Myocyte (in vitro differentiated cells): ENCODE measurements at places on chromosomes 16 and 17.

DNA sequence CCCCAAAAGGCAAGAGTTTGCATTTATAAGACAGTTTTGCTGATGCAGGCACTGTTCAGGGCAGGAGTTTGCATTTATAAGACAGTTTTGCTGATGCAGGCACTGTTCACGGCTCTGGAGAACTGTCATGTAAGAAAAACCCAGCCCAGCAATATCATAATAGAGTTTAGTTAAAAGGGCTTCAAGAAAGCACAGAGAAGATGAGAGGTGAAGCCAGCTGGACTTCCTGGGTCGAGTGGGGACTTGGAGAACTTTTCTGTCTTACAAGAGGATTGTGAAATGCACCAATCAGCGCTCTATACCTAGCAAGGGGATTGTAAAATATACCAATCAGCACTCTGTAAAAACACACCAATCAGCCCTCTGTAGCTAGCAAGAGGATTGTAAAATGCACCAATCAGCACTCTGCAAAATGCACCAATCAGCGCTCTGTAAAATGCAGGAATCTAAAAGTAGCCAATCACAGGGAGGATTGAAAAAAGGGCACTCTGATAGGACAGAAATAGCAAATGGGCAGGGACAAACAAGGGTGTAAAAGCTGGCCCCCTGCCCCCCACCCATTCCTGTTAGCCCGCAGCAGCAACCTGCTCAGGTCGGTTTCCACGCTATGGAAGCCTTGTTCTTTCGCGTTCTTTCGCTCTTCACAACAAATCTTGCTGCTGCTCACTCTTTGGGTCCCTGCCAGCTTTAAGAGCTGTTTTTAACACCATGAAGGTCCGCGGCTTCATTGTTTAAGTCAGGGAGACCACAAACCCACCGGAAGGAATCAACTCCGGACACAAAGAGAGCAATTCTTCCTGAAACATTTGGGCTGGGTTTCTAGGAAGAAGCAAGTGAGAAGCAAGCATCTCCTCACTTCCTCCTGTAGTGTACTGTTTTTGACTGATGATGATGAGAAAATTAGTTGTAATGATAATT is 1.8 kb upstream of the CBX1 start:
- no peak for DNase-seq

DNA sequence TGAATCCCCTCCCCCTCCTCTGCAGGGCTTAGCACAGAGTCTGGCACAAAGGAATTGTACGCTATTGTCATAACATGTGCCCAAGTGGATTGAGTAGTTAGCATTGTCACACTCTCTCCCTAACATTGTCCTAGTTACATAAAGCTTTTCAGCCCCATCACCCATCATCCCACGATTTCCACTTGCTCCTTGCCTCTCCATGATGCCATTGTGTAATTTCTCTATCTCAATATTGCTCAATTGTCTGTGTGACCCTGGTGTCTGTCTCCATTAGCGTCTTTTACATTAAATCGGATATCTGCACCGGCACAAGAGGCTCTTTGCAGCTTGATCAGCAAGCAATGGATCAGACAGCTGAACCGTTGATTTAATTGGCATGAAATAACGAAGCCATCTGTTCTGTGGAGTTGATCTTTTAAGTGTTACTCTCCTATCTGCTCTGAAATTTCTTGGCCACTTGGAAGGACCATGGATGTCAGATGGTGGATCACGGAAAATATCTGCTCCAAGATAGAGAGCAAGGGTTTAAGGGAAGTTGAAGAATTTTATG is 77.0 kb upstream of the HS3ST4 start:
- no peak for DNase-seq

GRCh38 chr17:48441862-48442261 is 11.8 kb upstream of the SKAP1 start:
- no peak for DNase-seq

DNA sequence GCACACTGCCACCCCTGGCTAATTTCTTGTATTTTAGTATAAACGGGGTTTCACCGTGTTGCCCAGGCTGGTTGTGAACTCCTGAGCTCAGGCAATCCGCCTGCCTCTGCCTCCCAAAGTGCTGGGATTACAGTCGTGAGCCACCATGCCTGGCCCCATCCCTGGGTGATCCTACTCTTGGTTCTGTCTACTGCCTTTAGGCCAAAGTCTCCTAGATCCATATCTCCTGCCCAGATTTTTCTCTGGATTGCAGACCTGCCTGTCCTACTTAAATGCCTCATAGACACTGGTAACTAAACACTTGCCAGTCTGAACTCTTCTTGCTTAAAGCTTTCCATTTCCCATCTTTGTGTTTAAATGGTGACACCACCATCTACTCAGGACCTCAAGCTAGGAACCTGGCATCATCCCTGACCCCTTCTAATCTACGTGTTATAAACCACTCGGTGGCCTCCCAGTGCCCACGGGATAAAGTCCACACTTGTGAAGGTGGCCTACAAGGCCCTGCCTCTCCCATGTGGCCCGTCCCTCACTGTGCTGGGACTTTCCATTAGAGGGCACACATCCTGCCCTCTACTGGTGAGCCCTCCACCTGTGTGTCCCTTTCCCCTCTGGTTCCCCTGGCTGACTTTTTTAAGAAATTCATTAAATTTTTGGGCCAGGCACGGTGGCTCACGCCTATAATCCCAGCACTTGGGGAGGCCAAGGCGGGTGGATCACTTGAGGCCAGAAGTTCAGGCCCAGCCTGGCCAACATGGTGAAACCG is 51.1 kb downstream of the USP43 start:
- DNase-seq: no peak

GRCh38 chr16:88015806-88016140 is 64.5 kb downstream of the BANP start:
- DNase-seq: no peak

- DNase-seq: no peak
Measured at GRCh38 chr17:6927290-6928126, 68.3 kb upstream of the ALOX12 start.

DNA sequence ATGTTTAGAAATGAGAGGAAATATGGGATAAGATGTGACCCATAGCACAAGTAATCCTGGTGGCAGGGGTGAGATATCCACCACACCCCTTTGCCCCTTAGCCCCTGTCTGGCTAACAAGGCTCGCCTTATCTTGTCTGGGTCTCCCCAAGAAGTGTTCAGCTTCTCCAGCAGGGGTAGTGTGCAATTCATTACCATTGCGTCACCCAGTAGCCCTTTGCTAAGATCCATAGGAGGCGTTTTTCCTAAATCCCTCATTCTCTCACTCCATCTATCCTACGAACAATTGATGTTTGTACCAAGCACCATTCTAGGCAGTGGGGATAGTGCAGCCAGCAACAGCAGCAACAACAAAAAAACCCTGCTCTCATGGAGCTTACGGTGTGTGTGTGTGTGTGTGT is 30.8 kb downstream of the CCDC42 start:
- no peak for DNase-seq

DNA sequence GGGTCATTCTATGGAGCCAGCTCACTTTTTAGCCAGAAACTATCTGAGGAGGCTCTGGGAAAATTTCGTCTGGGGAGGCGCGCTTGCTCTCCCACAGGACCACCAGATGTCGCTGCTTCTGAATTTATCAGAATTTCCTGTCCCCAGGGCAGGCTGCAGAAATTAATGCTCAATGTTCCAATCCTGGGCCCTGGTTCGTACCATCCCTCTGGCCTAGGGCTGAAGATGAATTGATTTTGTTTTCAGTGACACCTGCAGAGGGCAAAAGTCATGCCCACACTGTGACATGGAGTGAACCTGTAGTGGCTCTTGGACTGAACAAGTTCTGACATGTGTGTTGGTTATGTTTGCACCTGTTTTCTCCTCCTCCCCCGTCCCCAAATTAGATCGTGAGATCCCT is 482.6 kb downstream of the NPIPA7 start:
- peak; percentile 5 for DNase-seq

GRCh38 chr17:32903774-32904673 is 23.9 kb upstream of the TMEM98 start:
- no peak for DNase-seq
